ENCODE measurements at places on chromosomes 16 and 17.

DNA sequence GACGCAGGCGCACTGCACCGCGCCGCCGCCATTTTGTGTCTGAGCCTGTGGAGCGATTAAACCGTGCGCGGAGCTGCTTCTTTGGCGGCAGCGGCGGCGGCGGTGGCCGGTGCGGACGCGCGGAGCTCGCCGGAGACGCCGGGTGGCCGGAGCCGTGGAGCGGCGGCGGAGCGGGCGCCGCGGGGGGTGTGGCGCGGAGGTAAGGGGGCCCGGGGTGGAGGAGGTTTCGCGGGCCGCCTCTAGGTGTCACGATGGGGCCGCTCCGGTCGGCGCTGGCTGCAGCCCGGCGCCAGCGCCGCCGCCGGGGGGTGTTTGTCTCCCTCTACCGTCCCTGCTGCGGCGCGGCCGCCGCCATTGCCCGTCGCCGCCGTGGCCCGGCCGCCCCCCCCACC lies at the start of gene CTCF:
TSS of gene CTCF (plus strand) at position 1 of the 392 bp plus-strand sequence. CDS start 48,307 bp downstream, outside the sequence.
- DNase-seq = peak; percentile 89

GRCh38 chr17:27939474-27940465 lies 46.6 kb upstream of the LYRM9 start:
- DNase-seq = no peak

GRCh38 chr16:57903656-57904055 lies 67.3 kb downstream of the CNGB1 start:
- DNase-seq = no peak

- peak; percentile 84 for DNase-seq
These were observed 8.0 kb upstream of the WFDC1 start for GRCh38 chr16:84286578-84287240.

GRCh38 chr16:11507991-11508390 lies 78.7 kb downstream of the LITAF start:
- no peak for DNase-seq

GRCh38 chr17:11446316-11446715 lies 152.0 kb upstream of the DNAH9 start:
- no peak for DNase-seq

DNA sequence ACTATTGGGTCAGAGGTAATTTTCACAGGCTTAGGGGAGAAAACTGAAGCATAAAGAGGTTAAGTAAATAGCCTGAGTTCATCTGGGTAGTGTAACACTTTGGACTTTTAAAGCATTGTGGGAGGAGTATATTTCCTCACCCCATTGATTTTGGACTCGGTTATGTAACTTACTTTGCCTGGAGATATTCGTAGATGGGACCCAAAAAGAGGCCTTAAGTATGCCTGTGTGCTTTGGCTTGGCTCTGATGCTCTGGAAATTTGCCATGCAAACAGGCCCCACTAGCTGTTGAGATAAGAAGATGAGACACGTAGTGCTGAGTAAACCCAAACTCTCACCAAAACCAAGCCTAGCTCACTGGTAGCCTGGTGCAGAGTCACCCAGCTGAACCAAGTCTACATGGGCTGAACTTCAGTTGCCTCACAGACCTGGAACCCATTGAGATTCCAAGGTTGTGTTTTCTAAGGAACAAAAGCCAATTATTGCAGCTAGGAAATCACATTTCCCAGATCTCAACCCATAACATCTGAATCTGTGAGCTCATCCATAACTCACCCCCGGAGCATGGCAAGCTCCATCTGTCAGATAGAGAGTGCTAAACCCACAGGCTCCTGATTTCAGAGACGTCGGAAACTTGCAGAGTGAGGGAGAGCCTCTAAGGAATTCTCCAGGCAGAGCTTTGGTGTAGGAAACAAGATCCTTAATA lies 536.0 kb upstream of the C16orf82 start:
- DNase-seq = no peak

DNA sequence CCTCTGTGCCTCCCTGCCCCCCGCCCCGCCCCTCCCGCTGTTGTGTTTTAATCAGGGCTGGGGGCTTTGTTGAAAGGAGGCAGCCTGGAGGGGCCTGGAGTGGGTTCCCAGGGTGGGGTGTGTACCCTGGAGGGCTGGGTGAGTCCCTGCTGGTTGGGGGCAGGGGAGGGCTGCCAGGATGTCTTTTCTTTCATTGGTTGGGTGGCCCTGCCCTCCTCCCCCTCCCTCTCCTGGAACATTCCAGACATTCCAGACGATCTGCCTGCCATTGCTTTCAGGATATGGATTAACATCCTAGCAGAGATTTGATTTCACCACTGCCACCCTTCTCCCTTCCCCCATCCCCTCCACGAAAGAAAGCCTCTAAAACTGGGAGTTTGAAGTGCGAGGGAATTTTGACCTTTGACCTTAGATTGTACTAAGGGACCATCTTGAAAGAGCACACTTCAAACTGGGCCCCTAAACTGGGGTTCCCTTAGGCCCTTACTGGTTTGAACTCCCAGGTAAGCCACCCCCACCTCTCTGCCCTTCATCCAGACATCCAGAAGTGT lies 25.3 kb downstream of the IGF2BP1 start:
- peak; percentile 64 for DNase-seq

DNA sequence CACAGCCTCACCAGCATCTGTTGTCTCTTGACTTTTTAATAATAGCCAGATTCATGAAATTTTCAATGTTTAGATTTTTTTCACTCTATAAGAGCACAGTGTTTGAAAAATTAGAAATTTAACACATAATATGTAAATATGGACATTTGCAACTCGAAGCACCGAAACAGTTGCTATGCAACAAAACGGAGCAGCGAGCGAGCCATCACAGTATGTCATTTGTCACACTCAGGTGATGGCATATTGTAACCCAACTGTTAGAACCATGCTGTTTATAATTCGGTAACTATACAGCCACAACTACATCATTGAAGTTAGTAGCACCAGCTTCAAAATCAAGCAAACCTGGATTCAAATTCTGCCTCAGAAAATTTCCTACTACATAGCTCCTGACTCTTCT lies 410.8 kb downstream of the NPIPA8 start:
- no peak for DNase-seq

DNA sequence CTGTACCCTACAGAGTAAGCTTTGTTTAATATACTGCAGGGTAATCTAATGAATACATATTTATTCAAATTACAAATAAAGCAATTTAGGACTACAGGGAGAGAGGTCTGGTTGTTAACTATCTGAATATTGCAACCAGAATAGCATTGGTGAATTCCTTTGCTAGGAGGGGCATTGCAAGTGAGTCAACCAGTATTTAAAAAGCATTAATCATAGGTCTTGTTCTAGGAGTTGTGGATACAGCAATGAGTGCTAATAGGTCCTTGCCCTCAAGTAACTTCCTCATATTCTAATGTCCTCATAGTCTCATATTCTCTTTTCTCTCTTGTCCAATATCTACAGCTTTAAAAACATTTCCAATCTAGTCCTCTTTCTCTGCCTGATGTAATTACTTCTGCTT lies 531.4 kb downstream of the CDH11 start:
- DNase-seq = no peak

- no peak for DNase-seq
These were observed 137.6 kb downstream of the COPRS start for GRCh38 chr17:31721291-31722025.

GRCh38 chr16:55773859-55774549 lies 58.9 kb downstream of the CES1 start:
- no peak for DNase-seq

- no peak for DNase-seq
These were observed 8.7 kb downstream of the MSL1 start for GRCh38 chr17:40130352-40131042.

- no peak for DNase-seq
These were observed 165.8 kb upstream of the FOXF1 start for GRCh38 chr16:86344586-86344871.

DNA sequence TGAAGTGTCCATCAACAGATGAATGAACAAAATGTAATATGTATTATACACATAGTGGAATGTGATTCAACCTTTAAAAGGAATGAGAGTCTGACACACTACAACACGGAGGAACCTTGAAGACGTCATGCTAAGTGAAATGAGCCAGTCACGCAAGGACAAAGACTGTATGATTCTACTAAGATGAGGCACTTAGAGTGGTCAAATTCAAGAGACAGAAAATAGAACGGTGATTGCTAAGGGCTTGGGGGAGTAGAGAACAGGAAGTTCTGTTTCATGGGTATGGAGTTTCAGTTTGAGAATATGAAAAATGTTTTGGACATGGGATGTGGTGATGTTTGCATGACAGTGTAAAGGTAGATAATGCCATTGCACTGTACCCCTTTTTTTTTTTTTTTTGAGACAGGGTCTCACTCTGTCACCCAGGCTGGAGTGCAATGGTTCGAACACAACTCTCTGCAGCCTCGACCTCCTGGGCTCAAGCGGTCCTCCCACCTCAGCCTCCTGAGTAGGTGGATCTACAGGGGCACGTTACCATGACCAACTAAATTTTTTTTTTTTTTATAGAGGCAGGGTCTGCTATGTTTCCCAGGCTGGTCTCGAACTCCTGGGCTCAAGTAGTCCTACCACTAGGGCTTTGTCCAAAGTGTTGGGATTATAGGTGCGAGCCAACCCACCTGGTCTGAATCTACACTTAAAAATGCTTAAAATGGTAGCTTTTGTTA lies 2.9 kb upstream of the CCDC102A start:
- no peak for DNase-seq

GRCh38 chr17:80989586-80989913 lies 2.1 kb upstream of the CHMP6 start:
- DNase-seq = no peak

GRCh38 chr17:75872434-75873351 lies 5.7 kb downstream of the TRIM47 start:
- peak; percentile 75 for DNase-seq

DNA sequence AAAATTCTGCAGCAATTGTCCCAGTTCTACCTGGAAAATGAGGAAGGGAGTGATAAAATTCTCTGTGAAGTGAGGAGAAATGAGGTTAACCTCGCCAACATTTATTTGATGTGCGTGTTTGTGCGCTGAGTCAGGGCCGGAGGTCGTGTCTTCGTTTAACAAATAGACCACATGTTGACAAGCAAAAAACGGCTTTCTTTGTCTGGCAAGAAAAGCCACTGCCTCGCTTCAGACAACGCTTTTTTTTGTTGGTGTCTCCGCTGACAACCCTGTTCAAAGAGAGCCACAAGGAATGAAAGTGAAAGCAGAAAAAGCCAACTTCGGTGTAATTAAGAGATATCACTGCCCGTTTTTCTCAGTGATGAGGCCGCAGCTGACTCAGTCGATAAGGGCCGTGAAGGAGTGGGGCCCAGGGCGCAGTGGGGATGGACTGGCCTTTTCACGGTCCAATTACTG lies 510.6 kb downstream of the CDH13 start:
- DNase-seq = peak; percentile 76

- DNase-seq = no peak
These were observed 345 bp downstream of the TSC2 start for GRCh38 chr16:2048116-2048543.

- peak; percentile 74 for DNase-seq
These were observed 1.2 kb downstream of the NXN start for GRCh38 chr17:978103-979093.

DNA sequence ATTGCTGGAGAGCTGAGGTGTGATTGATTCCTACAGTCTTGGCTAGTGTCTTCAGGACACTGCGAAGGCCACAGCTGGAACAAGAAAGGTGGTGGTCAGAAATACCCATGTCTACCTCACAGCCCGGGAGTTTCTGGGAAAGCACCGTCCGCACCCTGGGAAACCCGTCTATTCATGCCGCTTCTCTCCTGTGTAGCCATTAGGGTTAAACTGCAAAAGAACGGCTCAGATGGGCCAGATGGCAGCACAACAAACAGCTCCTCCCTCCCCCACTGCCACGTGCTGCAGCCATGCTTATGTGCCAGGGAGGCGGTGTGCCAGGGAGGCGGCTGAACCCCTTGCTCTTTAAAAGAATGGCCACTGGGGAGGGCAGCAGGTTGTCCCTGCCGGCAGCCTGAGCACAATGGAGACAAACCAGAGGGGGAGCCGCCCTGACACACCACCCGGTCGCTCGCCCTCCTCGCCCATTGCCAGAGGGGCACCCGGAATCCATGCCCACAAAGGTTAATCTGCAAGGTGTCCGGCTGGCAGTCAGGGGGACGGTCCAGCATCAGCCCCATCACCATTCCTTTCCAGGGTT lies 65.2 kb downstream of the CYTH1 start:
- peak; percentile 80 for DNase-seq

DNA sequence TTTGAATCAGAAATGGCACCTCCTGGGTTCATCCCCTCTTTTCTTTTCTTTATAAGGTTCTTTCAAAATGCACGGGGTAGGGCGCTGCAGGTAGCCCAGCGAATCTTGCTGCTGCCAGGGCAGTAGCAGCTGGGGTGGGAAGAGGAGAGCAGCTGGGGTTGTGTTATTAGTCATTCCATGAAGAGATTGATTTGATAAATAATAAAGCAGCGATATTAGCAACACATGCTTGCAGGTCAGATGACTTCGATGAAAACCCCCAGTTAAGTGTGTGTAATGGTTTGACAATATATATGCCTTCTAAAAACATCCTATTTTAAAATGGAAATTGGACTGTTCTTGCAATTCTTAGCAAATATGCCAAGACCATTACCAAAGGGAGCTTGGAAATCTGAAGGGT lies 200.7 kb downstream of the CCDC182 start:
- no peak for DNase-seq

- DNase-seq = peak; percentile 44
These were observed 55.6 kb upstream of the CIBAR2 start for GRCh38 chr16:85167589-85168537.

- no peak for DNase-seq
These were observed 2.1 kb upstream of the C17orf107 start for GRCh38 chr17:4897198-4897687.

GRCh38 chr17:6450926-6451832 lies 6.9 kb downstream of the PIMREG start:
- no peak for DNase-seq

- DNase-seq = no peak
These were observed 439.3 kb upstream of the GOT2 start for GRCh38 chr16:59173408-59173831.

- no peak for DNase-seq
These were observed 5.8 kb downstream of the THOC6 start for GRCh38 chr16:3029491-3030221.

- DNase-seq = no peak
These were observed 63.9 kb upstream of the RPH3AL start for GRCh38 chr17:416293-417206.

- DNase-seq = no peak
These were observed 29.1 kb downstream of the CDH13 start for GRCh38 chr16:82655720-82656490.

GRCh38 chr17:29048440-29049368 lies 5.8 kb downstream of the PIPOX start:
- DNase-seq = no peak

- peak; percentile 79 for DNase-seq
These were observed 47.2 kb downstream of the HOXB1 start for GRCh38 chr17:48483471-48484131.

GRCh38 chr16:10511829-10512228 lies 68.6 kb downstream of the EMP2 start:
- DNase-seq = no peak

- DNase-seq = no peak
These were observed 3.6 kb upstream of the CCL1 start for GRCh38 chr17:34366529-34367107.

GRCh38 chr16:23146877-23147601 lies 2.2 kb downstream of the USP31 start:
- no peak for DNase-seq

GRCh38 chr16:7763111-7763510 lies 430.5 kb downstream of the RBFOX1 start:
- no peak for DNase-seq

GRCh38 chr16:25298165-25298872 lies 40.7 kb upstream of the ZKSCAN2 start:
- DNase-seq = no peak

Measured in lung (tissue), 17 donors.